ENCODE measurements at places on chromosomes 13 and 19.

DNA sequence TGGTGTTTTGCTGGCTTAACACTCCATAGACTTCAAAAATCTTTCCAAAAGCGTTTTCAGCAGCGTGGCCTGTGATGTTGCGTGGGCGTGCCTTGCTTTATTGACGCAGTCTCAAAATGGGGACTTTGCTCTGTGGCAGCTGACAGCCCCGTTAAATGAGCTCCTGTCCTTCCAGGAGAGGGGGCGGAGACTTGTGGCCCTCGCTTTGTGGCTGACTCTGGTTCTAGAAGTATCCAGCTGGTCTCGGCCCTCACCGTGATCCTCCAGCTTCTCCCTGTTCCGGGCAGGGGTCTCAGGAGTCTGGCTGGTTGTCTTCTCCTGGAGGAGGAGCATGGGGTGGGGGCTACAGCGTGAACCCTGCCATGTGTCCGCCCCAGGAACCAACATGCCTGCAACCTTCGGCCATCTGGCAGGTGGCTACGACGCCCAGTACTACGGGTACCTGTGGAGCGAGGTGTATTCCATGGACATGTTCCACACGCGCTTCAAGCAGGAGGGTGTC, 8.4 kb upstream of the ZNF554 start:
- no peak for DNase-seq

- no peak for DNase-seq
These were observed 16.6 kb upstream of the LRCH1 start for GRCh38 chr13:46536341-46536740.

GRCh38 chr13:71149498-71150363, 717.3 kb downstream of the DACH1 start:
- no peak for DNase-seq

- DNase-seq = no peak
These were observed 39.1 kb downstream of the ACTN4 start for GRCh38 chr19:38686530-38686888.
